ENCODE measurements at places on chromosomes 13 and 19.
A peak's percentile ranks its signal among the peaks of the same experiment; 100 is the strongest.

DNA sequence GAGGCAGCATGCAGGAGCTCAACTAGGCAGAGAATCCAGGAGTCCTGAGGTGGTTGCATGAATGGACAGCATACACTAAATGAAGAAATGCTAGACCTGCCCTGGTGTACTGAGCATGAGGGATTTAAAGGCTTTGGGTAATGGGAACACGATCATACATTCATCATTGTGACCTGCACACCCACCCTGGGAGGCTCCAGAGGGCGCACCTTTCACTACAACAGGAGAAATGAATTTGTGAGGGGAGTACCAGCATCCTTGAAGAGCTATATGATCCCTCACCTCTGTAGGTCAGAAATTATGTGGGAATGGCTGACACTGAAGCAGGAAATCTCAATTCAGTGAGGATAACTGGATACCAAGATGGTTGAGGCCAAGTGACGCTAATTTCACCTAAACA is 8.9 kb downstream of the KLK2 start:
- DNase-seq, result no peak

DNA sequence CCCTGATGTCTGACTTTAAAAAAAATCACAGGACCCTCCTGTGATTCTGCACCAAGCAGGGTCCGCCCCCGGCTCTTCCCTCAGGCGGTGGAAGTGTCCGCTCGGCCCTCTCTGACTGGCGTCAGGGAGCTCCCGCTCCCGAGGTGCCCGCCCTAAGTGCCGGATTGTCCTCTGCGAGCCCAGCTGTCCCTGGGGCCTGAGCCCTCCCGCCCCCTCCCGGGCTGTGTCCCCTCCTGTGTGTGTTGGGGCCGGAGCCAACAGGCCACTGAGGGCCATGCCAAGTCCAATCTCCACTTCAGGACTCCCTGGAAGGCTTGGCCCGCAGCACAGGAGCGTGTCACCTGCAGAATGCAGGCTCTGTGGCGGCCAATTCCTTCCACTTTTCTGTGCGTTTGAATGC is 25.4 kb downstream of the MAP2K2 start:
- no peak for DNase-seq

- DNase-seq, result no peak
These were observed at the start of gene PNMA8A for GRCh38 chr19:46471116-46471733. PNMA8A (minus strand) TSS chr19:46471563; CDS start chr19:46471035, 528 bp downstream.

- no peak for DNase-seq
These were observed 527.9 kb upstream of the ARGLU1 start for GRCh38 chr13:107095876-107096275.

- no peak for DNase-seq
These were observed 125.4 kb upstream of the RFC3 start for GRCh38 chr13:33692531-33692930.

DNA sequence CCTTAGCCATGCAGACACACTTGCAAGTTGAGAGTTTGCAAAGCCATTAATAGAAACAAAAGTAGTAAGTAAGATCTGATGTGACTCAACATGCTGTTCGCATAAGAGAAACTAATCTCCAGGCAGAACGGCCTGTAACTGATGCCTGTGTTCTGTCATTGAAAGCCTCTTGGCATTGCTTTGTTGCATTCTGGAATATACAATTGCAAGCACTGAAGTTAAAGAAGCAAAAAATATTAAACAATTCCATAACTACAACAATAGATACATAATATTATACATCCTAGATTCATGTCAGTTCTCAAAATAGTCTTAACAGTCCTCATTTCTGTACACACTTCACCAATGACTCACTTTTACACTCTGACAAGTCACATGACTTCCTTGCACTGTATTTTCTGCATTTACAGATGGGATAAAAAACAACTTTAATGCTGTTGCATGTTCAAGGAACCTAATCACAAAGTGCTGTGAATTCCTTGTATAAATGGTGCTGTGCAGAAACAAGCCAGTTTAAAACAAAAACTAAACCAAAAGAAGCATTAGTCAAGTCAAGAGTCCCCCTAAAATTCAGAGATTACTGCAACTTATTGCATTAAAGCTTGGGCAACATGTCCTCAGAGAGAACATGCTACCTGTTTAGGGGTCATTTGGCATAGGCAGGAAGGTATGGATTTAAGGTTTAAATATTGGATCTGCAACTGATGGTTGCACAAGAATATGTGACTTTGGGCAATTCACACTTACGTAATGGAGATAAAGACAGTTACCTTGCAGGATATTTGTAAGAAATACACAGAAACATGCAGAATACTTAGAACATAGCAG is 79.5 kb upstream of the SERP2 start:
- no peak for DNase-seq

DNA sequence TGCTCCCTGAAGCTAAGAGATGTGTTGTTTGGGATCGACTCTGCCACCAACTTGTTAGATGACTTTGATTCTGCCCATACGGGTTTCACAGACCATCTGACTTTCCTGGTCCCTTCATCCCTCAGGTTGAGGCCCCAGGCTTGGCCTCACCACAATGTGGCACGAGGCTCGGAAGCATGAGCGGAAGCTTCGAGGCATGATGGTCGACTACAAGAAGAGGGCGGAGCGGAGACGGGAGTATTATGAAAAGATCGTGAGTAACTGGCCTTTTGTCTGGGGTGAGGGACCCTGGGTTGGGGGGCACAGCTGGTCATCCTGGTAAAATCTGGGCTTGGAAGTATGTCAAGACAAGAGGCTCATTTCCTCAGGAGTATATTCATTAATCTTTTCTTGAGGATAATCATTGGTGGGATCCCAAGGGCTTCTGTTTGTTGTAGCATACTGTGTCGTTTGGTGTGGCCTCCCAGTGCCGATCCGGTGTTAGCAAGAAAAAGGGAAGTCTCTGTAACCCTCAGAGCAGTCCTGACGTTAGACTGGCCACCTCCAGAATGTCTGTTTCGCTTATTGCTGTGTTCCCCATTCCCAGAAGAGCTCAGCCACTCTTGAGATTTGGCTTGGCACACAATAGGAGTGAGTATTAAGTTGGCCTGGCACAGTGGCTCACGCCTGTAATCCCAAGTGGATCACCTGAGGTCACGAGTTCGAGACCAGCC is 1.4 kb downstream of the CLASRP start:
- no peak for DNase-seq

- DNase-seq, result peak; percentile 24
These were observed 330.8 kb downstream of the DLEU7 start for GRCh38 chr13:50512474-50513299.

DNA sequence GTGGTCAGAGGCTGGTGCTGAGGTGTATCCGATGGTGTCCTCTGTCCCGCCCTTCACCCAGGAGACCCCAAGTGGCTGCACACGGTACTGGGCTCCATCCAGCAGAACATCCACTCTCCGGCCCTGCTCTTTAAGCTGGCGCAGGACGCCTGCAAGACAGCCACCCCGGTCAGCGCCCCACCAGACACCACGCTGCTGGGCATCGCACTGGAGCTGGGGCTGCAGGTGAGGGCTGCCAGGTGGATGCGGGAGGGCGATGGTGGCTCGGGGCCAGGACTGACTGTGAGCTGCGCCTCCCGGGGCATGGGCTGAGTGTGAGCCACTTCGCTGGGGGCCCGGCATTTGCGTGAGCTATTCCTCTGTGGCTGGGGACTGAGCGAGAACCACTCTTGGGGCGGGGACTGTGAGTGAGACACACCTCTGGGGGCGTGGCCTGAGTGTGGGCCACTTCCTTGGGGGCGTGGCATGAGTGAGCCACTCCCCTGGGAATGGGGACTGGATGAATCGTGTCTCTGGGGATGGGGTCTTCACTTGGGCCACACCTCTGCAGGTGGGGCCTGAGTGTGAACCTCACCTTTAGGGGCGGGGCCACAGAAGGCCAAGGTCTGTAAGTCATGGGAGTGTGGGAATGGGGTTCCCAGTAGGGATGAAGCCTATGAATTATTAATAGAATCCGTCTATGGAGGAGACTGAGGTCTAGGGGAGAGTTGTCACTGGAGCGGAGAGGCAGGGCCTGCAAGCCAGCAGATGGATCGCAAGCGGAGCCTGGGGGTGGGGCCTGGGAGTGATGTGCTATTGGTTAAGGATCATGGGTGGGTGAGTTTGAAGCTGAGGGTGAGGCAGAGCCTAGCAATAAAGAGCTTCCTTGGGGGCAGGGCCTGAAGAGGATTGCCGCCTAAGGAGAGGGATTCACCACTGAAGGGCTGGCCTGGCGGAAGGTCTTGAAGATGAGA is 30.5 kb downstream of the ZSWIM4 start:
- DNase-seq, result no peak

- peak; percentile 26 for DNase-seq
These were observed 632.1 kb downstream of the DIAPH3 start for GRCh38 chr13:59531571-59532091.

- no peak for DNase-seq
These were observed 280.8 kb downstream of the ABCC4 start for GRCh38 chr13:95020298-95020987.

DNA sequence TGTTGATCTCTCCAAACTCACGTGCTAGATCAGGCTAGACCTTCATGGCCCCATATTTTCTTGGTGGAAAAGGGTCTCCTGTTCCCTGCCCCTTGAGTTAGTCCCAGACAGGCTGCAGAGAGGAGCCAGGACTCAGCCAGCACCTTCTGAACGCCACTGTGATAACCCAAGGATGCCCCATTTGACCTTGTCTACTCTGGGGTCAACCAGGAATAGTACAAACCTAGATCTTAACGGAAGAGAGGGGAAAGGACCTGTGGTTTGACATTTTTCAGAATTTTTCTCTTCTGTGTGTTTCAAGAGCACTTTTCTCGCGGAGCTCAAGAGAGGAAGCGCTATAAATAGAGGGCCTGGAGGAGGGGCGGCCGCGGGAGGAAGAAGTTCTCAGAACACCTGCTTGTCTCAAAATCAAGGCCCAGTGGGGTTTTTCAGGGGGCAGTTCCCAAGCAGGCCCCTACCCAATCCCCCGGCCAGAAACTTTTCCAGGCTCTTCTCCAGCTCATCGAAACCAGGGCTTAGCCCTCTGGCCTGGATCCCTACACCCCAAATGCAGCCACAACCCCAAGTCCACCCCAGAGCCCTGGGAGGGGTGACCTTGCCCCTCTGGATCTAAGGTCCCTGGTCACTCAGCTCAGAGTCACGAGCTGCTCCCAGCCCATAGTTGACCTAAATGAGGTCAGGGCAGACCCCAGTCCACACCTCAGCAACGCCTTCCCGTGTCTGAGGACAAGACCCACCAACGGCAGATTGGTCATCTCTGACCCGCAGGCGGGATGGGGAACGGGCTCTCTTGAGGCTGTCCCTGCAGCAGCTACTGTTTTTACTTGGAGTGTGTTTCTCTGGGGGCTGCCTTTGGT is 75.6 kb upstream of the TM9SF2 start:
- no peak for DNase-seq

All from hepatic stellate cell (primary cell).